Esophagus squamous epithelium (tissue), 5 donors: ENCODE measurements at places on chromosomes 5 and 9.

DNA sequence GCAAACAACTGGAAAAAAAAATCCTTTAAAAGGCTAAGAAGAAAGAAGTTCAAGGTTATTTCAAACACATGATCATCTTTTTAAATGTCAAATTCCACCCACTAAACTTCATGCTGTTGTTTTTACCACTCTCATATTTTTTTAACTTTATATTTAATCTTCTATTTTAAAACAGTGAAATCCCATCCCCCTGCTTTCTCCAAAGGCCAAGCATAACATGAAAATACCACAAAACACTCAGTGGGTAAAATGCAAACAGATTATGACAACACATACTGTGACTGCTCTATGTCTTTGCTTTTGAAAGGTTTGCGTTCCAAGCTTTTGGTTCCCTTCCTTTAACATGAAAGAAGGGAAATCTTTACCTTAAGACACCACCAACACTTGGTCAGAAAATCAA, 127.6 kb downstream of the SNCAIP start:
- DNase-seq: no peak

DNA sequence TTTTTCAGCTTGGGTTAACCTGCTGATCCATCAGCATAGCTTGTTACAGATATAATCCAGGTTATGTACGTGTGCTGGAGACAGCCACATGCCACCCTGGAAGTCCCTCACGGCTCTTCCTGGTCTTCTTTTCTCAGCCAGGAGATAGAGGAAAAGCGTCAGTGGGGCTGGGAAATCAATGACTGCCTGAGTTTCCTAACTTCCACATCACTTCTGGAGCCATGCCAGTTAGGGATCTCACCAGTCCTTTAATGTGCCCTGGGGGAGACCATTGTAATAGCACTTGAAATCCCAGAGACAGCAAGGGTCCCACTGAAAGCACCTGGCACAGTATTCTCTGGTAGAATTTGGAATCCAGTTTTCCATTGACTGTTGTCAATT, 29.2 kb downstream of the ANXA2R start:
- no peak for DNase-seq

DNA sequence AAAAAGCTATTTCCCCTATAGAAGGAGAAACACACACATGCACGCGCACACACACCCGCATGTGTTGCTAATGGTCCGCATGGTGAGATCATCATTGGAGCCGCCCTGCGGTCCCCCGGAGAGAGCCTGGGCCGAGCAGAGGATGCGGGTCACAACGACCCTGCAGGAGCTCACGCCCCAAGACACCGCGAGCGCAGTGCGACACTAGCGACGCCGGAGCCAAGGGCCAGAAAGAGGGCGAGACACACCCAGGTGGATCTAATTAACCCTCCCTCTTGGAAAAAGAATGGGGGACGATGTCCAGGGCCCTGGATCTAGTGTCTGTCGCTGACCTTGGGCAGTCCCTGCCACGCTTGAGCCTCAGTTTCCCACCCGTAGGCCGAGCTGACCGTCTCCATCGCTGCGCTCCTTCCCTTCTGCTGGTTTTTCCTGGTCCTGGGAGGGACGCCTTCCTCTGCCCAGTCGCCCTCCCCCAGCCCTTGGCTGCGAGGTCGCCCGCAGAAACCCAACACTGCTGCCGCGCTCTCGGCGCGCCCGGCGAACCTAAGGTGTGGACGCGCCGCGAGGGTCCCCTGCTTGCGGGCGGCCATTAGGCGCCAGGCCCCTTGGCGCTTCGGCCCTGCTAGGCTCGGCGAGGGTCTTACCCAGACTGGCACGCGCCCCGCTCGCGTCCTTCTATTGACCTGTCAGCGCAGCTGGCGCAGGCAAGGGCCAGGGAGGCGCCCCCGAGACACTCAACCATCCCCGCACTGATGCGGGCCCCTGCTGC, 47.5 kb upstream of the RNF20 start:
- no peak for DNase-seq

DNA sequence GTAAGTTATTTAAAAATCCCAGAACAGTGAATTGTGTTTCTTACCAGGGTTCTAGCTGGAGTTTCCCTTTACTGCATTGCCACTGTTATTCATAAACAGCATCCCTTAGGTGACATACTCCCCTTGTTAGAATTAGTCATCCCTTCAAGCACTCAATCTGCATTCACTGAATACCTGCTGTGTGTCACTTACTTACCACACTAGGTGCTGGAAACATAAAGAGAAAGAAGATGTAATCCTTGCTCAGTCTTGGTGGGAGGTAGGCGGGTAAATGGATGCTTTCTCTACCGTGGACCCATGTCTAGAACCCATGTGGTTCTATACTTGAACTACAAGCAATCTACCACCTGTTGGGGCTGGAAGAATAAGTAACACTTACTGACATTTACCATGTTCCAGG, 371.6 kb downstream of the KDM4C start:
- no peak for DNase-seq

- DNase-seq: no peak
These were observed 119.4 kb downstream of the GAS1 start for GRCh38 chr9:86827893-86828292.
